ENCODE measurements at places on chromosomes 12 and 14.

DNA sequence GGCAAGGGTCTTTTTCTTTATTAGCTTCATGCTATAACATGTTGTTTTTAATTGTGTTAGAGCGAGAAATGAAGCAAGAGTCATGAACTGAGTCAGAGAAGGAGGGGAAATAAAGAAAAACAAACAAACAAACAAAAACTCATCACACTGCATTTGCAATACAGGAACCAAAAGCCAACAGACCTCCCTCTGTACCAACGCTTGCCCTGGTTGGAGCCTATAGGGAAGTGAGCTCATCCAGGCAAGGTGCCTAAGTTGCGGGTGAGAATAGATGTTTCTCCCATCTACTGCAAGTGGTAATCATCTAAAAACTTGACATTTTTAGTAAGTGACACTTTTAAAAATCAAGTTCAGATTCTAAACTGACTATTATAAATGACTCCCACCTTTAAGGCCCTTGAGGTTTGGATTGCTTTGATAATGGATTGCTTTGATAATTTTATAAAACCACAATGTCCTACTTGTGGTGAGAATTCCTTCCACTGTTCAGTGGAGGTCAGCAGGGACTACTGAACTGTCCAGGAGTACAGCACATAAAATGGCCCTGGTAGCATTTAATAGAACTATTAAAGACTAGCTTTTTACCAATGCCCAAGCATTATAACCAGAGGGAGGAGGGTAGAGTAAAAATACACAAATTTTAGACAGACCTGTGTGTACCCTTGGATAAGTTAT is 31.3 kb downstream of the SLC38A1 start:
- DNase-seq = no peak

DNA sequence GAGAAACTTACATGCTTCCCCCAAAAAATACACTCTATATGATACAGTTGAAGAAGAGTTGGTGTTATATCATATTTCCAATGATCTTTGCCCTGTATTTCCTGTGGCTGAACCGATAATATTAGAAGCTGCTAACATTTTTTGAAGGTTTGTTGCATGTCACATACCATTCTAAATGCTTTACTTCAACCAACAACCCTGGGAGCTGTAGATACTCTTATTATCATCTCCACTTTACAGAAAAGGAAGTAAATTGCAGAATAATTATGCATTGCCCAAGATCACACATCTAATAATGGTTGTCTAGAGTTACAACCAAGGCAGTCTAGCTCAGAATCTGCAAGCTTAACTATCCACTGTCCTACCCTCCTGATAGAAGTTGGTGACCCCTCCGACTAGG is 182.8 kb downstream of the NUAK1 start:
- no peak for DNase-seq

- no peak for DNase-seq
Observed at GRCh38 chr12:110919720-110920119, 659 bp downstream of the MYL2 start.

DNA sequence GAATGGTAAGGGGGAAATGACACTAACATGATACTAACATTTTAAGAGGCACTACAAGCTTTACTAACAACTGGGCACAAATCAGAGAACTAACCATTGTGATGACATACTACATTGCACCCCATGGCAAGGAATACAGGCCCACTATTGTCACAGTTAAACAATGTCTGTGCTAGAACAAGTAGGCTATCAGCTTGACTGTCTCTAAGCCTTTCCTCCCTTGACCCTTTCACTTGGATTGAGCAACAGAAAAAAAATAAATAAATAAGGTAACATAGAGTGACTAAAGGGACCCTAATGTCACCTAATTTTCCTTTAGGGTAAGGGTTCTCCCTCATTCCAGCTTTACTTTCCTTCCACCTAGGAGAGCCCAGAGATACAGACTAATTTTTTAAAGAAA is 4.4 kb downstream of the SLC38A2 start:
- DNase-seq = no peak

DNA sequence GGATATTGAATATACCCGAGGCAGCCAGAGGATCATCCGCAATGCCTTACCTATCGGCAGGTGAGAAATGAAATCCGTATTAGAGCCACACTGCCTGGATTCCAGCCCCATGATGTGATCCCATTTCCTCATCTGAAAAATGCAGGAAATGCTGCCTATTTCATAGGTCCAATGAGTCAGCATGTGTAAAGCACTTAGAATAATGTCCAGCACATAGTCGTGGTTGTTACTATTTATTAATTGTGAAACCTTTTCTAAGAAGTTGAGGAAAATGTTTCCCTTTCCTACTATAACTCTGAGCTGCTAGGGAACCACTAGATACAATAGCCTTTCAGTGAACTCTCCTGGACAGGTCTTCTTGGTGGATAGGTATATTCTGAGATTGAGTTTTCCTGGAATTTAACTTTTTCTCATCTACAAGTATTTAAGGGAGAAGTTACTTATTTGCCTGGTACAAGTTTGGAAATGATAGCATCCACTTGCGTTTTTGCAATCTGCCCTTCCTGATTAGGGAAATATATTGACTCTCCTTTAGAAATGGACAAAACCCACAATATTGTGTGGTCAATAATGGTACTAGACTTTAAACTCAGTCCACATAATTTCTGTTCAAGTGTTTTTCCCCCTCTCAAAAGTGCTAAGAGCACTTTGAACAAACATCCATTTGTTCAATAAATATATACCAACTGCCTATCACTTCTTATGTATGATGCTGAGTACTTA is 12.2 kb downstream of the POLR3B start:
- DNase-seq = peak; percentile 40

DNA sequence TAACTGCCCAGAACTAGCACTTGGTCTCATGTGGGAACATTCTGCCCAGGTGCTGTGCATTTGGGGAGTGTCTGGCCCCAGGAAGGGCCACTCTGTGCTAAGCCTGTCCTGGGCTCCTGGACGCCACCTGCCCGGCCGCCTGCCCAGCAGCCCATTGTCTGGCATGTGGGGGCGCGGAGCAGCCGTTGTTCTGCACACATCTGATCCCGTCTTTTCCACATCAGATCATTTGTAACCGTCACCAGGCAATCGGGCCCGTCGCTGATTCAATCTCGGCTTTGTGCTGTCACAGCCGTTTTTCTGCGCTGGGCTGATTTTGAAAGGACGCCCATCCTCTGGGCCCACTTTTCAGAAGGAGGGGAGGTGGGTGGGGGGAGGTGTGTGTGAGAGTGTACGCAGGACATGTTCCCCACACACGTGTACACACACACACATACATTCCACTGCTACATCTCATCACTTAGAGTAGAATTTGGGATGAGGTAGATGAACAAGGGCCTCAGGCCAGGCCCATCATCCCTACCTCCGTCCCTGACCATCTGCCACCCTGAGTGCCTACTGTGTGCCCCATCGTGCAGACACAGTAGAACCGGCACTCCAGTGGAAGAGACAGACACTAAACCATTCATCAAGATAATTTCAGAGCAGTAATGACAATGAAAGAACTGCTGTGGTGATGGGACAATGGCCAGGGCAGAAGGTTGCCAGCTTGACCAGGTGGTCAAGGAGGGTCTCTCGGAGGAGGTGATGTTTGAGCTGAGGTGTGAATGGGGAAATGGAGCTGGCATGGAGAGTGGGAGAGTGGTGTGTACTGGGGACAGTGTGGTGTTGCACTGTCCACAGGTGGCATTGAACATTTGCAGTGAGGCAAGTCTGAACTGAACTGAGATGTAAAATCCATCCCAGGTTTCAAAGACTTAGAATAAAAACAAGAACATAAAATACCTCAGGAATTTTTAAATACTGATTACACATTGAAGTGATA is 19.0 kb downstream of the FAM222A start:
- no peak for DNase-seq

- DNase-seq = no peak
Observed at GRCh38 chr12:95674631-95675030, 115.9 kb downstream of the NTN4 start.

- no peak for DNase-seq
Observed at GRCh38 chr12:121170151-121170550, 37.5 kb downstream of the P2RX7 start.

DNA sequence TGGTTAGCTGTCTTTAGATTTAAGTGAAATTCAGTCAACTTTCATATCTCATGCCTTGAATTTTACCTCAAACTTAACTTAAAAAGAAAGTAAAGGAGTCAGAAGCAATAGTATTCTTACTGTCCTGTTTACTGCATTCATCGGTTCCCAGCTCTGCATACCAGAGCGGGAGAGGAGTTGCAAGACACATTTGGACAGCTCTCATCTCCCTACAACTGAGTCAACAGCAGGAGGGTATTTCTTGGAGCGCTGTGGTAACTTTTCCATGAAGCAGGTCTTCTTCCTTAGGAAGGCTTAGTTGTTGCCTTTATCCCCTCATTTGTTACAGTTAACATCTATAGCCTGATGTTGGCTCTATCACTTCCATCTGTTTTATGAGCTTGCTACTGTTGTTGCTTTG is 65.1 kb downstream of the TRMT5 start:
- no peak for DNase-seq

DNA sequence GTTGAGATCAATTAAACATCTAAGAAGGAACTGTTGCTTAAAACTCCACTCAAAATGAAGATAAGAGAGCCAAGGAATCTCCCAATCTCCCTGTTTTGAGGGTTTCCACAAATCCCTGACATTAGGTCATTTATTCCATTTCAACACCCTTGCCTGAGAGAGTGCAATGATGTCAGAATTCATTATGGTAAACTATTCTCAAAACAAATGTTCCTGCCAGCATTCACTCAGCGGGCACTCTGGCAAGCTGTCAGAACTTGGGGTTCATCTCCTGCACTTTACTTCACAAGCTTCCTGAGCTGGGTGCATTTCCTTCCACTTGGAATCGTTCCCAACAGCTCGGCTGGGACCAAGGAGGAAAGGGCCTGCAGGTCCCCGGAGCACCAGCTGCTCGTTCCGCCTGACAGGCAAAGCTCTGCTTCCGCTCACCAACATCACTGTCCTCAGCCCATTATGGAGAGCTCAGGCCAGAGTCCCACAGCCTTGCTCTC is 117.8 kb downstream of the TTC7B start:
- DNase-seq = peak; percentile 18

GRCh38 chr12:7434670-7435069 is 9.3 kb downstream of the CD163L1 start:
- DNase-seq = no peak

- DNase-seq = no peak
Observed at GRCh38 chr12:75820071-75820470, 211.5 kb downstream of the PHLDA1 start.

DNA sequence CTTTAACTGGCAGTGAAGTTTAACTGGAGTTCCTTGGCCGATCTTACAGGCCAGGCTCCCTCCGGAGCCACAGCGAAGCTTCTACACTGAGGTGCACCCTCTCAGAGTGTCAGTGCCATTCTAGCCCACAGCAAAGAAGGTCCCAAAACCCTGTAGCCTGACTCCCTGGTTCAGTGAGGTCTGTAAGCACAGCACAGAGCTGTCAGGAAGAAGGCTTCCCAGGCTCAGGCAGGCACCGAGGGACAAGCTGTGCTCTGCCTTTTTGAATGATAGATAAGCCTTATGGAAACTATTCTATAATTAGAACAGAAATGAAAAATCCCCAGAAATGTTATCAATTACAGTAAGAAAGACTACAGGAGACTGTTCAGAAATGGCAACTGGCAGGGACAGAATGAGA is 40.2 kb downstream of the MOK start:
- DNase-seq = no peak

GRCh38 chr12:22377731-22378496 is 43.4 kb upstream of the ST8SIA1 start:
- no peak for DNase-seq

DNA sequence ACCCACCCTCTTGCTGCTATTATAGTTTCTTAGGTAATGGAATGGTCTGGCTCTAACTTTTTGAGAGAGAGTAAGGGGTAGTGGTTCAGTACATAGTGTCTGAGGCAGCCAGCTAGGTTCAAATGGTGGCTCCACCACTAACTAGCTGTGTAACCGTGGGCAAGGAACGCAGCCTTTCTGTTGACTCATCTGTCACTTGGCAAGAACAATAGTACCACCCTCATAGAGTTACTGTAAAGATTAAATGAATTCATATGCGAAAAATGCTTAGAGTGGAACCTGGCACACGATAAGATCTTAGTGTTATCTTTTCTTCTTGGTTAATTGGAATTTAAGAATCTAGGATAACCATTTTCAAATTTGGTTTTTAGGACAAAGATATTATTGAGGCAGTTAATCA is 14.0 kb downstream of the CCDC62 start:
- no peak for DNase-seq

GRCh38 chr14:76755610-76756370 is 5.5 kb upstream of the VASH1 start:
- DNase-seq = no peak

- DNase-seq = no peak
Observed at GRCh38 chr14:71686677-71687076, 245.6 kb upstream of the RGS6 start.

DNA sequence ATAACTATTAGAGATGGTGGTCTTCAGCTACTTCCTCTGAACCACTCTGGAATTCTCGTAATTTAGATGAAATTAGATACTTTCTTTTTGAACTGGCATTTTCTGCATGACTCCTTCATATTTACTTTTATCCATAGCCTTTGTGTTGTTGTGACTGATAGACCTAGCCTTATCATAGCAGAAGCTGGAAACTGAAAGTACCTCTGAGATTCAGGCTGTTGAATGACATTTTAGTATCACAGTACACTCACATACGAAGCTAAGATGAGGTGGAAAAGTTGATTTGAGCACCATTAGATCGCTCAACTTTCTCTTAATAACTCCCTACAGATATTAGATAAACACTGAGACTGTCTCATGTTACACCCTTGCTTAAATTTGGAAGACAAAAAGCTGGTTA is 525.1 kb upstream of the FBXO33 start:
- DNase-seq = no peak

DNA sequence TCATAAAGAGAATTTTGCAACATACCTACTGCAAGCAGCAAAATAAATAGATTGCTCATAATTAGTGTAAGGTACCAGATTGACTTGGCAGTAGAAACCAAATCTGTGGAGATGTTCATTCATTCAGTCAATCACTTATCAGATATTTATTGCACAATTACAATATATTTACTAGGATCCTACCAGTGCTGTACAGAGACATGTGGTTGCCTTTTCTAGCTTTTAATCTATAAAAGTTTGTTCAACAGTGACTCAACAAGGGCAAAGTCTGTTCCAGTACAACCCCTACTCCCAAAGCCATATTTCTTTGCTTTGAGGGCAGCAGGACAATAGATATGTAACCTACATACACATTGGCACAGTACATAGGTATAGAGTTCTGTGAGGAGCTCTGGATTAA is 27.3 kb downstream of the ABCD2 start:
- no peak for DNase-seq
